ENCODE measurements at places on chromosomes 3 and 15.

GRCh38 chr15:60591496-60592370, 112.8 kb upstream of the ICE2 start:
- DNase-seq = no peak

GRCh38 chr15:26126819-26127387, 263.8 kb upstream of the ATP10A start:
- DNase-seq = no peak

DNA sequence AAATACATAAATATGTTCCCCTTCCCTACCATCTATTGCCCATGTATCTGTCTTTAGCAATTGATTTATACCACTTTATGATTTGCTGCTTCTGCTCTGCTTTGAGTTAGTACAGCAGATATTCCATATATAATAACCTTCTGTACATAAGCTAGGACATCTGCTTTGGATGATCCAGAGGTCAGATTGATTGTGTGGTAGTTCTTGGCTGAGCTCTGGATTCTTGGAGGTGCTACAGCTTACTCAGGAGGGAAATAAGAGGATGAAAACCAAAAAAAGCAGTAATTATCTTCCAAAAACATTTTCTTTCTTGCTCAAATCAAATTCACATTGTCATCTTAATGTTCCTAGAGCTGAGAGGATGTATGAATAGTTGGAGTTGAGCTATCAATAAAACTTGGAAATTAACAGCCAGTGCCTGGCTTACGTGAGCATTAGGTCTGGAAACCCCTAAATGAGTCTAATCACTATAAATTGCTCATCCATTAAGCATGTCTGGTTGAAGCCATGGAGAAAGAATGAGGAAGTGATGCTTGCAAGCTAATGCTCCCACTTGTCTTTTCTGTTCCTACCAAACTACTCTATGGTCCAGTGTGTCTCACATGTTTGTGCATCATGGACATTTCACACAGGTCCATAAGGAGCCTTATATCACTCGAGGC, 36.3 kb upstream of the TMEM42 start:
- DNase-seq = no peak

DNA sequence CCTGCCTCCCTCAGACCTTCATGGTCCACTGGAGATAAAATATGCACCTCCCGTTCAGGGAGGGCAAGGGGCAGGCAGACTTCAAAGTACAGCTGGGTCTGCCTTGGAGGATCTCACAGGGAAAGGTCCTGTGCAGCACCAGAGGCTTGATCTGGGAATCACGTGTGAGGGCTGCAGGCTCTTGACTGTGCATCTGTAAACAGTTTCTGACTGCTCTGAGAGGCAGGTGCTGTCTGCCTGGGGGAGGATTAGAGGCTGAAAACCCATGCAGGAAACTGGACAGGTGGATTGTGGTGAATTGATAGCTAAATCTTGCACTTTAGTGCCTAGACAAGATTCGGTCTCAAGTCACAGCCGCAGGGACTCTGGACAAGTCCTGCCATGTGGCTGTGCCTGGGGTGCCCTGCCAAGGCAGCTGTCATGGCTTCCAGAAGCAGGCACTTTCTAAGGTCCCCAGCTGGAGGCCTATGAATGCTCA, 239.3 kb downstream of the EPHB1 start:
- no peak for DNase-seq

DNA sequence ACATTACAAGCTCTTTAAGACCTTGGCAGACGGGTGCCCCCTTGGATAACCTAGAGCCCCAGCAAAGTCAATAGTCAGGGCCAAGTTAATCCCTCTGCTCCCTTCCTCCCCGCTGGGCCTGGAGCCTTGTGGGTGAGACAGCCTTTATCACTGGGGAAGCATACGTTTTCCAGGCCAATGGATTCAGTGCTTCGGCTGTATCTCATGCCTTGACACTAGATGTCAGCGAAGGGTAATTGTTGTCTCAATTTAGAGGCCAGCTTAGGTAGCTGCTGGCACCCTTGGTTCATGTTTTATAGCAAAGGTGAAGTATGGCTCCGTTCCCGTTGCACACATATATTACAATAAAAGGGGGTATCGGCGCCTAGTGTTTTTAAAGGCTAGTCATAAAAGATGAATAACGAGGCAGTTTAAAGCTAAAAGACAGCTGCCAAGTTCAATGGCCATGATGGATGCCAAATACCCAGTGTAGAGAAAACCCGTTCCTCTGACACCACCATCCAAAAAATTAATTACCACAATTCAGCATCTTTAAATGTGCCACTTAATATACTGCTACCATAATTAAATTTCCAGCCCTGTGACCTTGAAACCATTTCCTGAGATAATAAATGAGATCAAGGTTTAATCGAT, 52.3 kb upstream of the BNIP2 start:
- no peak for DNase-seq
